GM20000 (cell line): ENCODE measurements at places on chromosomes 11 and 22.

- peak; percentile 69 for DNase-seq
These were observed 43.6 kb upstream of the OR4B1 start for GRCh38 chr11:48172818-48173609.

DNA sequence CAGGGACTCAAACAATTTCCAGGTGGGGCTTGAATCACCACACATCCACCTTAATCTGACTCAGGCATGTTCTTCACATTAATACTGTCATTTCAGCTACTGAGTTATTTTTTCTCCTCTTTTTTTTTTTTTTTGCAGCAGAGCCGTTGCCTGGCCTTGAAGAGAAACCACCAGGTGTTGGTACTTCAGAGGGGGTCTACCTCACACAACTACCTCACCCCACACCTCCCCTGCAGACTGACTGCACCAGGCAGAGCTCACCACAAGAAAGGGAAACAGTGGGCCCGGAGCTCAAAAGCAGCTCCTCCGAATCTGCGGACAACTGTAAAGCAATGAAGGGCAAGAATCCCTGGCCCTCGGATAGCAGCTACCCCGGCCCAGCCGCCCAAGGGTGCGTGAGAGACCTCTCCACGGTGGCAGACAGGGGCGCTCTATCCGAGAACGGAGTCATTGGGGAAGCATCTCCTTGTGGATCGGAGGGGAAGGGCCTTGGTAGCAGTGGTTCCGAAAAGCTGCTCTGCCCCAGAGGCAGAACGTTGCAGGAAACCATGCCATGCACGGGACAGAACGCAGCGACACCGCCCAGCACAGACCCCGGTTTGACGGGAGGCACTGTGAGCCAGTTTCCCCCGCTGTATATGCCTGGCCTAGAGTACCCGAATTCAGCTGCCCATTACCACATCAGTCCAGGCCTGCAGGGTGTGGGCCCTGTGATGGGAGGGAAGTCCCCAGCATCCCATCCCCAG, 15.1 kb upstream of the SLC25A18 start:
- DNase-seq: no peak

GRCh38 chr22:27494785-27495184, 306.8 kb downstream of the MN1 start:
- DNase-seq: no peak

DNA sequence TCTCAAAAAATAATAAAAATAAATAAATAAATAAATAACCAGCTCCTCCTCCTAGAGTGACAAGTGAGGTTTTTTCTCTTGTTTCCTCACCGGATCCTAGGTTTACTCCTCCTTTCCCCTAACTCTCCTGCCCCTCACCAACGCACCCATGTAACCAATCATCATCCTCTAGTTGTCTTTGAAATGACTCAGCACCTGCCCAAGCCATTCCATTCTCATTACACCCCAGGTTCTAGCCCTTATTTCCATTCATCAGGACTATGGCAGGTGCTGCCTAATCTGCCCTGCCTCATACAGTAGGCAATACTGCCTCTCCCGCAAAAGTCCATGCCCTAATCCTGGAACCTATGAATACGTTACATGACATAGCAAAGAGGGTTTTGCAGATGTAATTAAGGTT, 60.4 kb downstream of the BUD13 start:
- DNase-seq: no peak

DNA sequence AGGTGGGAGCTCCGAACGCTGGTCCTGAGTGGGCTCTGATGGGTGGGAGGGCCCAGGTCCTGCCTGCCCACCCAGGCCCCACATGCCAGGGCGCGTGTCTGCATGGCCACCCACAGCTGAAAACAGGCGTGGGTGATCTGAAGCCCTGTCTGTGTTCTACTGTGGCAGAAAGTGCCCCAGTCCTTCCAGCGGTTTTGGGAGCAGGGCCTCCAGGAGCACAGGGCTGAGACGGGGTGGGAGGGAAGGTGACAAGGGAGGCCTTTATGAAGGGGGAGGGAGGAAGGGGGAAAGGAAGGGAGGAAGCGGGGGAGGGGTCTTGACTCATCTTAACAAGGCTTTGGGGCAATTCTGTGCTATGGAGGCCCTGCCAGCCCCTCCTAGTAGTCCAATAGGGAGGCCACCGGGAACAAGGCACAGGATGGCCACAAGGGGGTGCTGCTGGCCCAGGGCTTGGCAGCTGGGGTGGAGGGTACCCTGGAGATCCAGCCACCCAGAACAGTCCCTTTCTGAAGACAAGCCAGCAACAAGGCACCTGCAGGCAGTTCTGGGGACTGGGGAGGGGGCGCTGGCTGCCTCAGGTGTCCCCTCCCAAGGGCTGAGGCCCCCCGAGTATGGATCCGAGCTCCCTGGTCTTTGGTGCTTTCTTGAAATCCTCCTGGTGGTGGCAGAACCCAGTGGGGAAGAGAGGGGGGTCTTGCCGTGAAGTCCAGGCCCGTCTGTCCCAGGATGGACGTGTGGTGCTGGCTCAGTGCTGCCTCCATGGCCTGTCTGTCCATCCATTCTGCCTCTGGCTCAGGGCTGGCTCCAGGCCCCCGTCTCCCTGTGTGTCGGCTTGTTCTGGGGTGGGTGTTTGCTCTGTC, 6.3 kb upstream of the FADS3 start:
- DNase-seq: peak; percentile 87

DNA sequence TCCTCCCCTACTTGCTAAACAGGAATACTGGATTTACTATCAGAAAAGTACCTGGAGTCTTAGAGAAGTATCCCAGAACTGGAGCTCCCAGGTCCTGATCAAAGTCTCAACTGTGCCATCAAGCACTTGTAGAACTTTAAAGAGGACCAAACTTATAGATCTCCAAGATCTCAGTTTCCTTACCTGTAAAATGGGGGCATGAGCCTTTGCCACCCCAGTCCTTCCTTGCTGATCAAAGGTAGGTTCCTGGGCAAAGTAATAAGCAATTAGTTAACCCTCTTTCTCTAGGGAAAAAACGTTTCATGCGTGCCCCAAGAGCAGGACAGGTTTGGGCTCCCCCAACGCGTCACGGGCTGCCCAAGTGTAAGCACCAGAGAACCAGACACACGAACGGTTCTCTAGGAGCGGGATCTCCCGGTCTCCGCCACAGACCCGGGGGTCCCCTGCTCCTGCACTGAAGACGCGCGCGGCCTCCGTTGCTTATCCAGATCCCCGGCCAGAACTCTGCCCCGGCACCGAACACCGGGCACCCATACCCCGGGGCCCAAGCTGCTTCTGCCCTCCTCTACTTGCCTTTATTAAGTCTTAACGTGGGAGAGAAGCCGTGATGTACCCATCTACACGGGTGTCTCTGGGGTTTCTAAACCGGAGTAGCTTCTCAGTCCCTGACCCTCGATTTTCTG, 505 bp downstream of the ZNF214 start:
- peak; percentile 8 for DNase-seq

DNA sequence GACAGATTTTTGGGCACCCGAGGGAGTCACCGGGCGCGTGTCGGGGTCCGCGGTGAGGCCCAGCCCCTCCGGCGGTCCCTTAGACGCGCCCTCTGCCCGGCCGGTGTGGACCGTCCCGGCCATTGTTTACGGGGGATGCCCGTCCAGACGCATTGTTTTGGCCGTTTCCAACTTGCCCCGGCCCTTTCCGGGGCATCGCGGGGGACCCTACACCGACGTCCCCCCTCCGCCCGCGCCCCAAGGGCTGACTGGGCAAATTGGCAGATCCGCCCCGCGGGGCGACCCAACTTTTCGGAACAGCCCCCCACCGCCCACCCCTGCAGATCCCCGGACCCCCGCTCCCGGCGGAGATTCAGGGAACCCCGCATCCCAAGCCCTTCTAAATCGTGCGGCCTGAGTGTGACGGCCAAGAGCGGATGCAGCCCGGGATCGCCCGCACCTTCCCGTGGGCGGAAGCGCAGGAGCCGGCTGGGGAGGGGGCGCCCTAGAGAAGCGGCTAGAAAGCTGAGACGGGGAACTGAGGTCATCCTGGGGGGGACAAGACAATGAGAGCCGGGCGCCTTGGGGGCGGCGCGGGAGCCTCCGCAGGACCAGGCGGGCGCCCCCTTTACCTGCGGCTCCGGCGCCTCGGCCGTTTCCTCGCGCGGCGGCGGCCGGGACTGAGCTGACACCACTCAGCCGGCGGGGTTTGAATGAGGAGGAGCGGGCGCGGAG, 17.1 kb upstream of the CCT8L2 start:
- no peak for DNase-seq

GRCh38 chr22:47047321-47048122, 285.1 kb downstream of the TBC1D22A start:
- DNase-seq: no peak

DNA sequence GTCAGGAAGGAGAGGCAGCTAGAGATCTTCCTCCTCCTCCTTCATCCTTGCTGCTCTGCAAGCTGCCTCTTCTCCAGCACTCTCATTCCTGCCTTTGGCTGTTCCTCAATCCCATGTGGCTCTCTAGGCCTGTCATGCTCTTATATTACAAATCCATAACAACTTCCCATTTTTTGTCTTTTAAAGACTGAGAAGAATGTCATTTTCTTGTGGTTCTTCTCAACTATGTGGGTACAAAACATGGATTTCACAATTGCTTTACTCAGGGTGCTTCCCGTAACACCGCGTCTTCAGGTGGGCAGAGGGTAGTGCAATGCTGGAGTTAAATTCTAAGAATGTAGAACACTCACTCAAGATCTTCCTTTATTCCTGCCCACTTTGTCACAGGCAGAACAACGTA, 6.8 kb upstream of the CAT start:
- DNase-seq: no peak

DNA sequence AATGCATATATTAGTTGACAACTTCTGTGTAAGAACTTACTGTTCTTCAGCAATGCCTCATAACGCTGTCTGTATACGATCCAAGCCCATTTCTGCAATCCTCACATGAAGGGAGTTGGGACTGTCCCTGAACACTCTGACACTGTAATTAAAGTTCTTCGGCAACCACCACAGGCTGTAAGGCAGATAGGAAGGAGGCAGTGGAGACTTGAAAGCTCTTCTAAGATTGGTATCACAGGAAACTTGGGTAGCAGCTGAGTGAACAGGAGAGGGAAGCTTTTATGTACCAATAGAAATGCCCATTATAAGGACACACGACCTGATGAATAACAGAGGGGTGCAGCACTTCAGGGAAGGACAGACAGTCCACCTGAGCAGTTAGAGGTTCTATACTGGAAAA, 12.0 kb upstream of the GAB2 start:
- no peak for DNase-seq

- DNase-seq: no peak
These were observed 130.4 kb downstream of the C11orf87 start for GRCh38 chr11:109552376-109552775.

GRCh38 chr11:61498767-61499341, 9.7 kb upstream of the LRRC10B start:
- no peak for DNase-seq

- peak; percentile 57 for DNase-seq
These were observed 450 bp downstream of the MAP4K2 start for GRCh38 chr11:64802370-64803157.

DNA sequence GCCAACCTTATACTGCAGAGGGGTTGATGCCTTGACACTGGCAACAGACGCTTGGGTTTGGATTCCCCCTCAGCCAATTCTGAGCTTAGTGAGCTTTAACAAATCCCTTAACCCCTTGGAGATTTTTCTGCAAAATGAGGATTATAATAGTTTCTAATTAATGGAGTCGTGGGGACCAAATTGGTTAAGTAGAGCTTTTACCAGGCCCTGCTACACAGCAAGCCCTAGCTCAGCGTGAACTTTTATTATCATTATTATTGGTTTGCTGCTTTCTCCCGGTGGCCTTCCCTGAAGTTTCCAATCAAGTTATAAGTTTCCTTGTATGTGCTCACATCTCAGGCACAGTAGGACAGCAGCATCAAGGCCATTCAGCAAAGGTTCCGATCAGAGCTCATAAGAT, 156.6 kb upstream of the GUCY1A2 start:
- DNase-seq: no peak

DNA sequence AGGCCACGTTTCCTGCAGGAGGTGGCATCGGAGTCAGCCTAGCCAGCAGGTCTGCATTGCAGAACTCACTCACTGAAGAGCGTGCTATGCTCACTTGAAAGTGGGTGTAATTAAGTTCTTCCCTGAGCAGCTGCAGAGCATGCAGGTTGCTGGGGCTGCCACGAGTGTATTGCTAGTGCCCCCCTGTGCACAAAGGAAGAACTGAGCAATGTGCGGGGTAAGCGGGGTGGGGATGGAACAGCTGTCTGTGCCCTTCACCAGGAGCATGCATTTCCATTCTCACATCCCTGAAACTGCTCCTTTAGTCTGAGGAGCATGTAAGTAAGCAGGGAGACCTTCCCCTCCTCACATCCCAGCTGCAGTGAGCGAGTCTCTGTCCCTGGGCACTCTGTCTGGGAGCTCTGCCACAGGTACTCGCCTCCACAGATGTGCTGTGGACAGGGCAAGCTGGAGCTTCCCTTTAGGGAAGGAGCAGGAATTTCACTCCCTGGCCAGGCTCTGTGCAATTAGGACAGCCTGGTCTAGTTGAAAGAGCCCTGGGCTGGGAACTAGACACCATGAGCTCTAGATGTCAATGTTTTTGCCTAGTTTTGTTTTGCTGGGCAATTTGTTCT, 1031.8 kb downstream of the NTM start:
- DNase-seq: peak; percentile 64

DNA sequence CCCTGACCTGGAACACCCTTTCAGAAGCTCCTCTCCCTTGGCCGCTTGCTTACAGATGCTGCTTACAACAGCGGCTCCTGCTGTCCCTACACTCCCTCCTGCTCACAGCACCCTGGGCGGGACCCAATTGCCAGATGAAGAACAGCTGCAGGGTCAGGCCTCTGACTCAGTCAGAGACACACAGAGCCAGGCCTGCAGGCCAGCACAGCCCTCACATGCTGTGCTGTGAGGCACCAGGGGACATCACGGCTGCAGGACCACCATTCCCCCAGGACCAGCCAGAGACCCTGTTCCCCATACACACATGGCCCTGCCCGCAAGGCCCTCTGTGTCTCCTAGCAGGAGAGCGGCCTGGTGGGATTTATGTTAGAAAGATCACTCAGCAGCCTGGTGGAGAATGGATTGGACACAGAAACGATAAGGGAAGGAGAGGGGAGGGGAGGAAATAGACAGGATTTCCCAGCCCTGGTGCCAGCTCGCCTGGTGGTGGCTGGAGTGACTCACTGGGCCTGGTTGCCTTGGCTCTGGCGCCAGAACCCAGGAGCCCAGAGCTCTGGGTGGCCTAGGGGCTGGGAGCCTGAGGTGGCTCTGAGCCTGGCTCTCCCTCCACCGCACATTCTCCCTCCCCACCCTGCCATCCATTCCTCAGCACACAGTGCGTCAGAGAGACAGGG, 6.7 kb downstream of the CAPN5 start:
- DNase-seq: peak; percentile 26

DNA sequence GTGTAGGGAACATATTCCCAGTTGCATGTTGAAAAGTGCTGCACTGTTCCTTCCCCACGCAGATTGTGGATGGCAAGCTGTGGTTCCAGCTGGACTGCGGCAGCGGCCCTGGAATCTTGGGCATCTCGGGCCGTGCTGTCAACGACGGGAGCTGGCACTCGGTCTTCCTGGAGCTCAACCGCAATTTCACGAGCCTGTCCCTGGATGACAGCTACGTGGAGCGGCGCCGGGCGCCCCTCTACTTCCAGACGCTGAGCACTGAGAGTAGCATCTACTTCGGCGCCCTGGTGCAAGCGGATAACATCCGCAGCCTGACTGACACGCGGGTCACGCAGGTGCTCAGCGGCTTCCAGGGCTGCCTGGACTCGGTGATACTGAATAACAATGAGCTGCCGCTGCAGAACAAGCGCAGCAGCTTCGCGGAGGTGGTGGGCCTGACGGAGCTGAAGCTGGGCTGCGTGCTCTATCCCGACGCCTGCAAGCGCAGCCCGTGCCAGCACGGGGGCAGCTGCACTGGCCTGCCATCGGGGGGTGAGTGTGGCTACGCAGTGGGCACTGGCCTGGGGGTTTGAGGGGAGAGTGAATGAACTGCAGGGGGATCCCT, 102.7 kb upstream of the MTNR1B start:
- no peak for DNase-seq

- DNase-seq: no peak
These were observed 51.6 kb upstream of the SYT13 start for GRCh38 chr11:45337583-45338360.
